Fibroblast of upper back skin (primary cell): ENCODE measurements at places on chromosomes 2 and 18.

GRCh38 chr2:95287336-95287735 lies 9.8 kb upstream of the KCNIP3 start:
- no peak for DNase-seq

DNA sequence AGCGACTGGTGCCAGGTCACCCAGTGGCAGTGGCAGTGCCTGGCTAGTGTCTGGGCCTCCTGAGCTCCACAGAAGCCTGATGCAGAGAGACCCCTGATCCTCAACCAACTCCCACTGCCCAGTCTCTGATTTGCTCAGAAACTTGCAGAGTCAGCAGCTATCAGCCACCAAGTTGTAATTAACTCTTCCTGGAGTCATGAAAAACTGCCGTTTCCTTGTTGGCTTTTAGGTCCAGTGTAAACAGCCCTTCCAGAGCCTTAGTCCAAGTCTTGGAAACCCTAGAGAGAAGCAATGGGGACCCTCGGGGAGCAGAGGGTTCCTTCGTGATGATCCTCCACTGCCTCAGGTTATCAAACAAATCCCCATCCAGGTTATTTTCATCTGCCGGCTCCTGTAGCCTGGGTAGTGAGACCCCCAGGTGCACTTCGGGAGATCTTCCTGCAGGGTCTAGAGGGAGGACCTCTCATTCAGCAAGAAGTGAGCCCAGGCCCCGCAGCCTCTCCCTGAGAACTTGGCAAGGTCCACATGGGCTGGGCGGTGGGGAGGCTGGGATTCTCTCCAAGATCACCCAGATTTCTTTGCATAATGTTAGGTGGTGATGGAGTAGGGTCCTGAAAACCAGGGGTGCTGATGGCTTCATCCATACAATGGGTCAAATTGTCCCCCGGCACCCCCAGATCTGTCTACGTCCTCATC lies 137.7 kb upstream of the HDAC4 start:
- DNase-seq: no peak

- DNase-seq: no peak
These were observed 292.1 kb downstream of the PTGR3 start for GRCh38 chr18:74916773-74917393.

- no peak for DNase-seq
These were observed 3.4 kb downstream of the GAREM2 start for GRCh38 chr2:26176279-26176615.

- DNase-seq: no peak
These were observed 78.5 kb downstream of the SPHKAP start for GRCh38 chr2:228102949-228103348.

GRCh38 chr2:216942016-216942415 lies 82.2 kb upstream of the TNP1 start:
- DNase-seq: no peak

- no peak for DNase-seq
These were observed 13.7 kb downstream of the PDCD1 start for GRCh38 chr2:241844831-241845578.

DNA sequence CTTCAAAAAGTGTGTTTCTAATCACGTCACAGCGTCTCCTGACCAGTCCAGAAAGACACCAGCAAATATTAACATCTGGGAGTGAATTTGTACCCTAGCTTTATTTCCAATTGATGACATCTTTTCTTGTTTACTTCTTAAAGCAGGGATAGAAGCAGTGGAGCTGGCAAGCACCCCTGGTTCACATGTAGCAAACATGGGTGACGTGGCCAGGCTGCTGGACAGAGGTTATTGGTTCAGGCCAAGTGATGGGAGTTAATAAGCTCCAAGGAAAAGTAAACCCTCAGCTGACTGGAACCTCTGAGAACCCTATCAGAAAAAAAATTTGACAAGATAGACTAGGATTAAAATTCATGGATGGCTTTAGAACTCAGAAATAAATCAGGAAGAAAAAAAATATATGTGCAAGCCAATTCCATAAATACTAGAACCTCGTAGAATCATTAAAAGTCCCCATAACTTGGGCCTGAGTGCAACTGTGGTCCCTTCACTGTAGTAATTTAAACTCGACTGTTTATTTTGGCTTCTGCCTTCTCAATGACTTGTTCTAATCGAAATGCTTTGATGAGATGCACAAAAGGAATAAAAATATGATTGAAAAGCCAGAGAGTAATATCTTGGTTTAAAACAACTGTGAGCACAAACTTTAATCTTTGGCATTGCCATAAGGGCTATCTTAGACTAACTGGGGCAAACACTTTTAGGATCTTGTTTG lies 121.5 kb upstream of the CTAGE1 start:
- DNase-seq: no peak

DNA sequence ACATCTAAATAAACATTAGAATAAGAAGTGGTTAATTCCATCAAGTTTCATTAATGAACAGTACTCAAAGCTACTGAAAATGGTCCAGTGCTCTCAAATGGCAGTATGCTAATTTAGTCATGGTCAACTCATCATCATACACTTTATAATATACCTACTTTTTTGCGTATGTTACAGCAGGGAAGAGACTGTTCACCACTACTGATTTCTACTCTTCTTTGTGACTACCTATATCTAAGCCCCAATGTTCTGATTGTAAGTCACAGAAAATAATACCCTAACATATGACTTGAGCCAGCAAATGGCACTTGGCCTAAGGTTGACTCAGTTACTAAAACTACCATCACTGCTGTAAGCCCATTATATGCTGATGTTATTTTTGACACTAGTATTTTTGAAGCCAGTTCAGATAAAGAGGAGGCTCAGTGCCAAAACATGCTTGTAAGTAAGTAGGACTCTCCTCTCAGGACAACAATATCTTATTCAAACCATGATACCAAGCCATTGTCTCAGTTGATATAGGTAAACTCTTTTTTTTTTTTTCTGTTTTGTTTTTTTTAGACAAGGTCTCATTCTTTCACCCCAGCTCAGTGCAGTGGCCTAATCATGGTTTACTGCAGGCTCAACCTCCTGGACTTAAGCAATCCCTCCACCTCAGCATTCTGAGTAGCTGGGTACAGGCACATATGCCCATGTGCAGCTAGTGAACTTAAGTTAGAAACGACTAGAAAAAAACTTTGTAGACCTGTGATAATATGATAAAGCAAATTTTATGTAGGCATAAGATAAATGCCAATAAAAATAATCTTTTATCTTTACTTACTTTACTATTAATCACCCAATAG lies 266.9 kb downstream of the ZNF385B start:
- DNase-seq: no peak

DNA sequence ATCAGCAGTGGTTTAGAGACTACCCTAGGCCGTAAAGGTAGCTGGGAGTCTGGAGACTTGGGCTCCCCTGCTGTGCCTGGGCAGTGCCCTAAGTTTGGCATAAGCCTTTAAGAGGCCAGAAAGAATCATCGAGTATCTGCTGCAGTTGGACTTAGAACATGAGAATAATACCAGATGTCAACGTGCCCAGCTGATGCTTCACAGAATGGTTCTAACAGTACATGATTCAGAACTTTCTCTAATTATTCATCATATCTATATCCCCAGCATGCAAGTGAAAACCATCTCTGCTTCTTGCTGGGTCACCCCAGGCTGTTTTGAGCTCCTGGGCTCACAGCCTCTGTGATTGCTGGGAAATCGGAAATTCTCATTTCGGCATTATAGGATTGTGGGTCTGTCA lies 118.1 kb downstream of the NCK2 start:
- DNase-seq: peak; percentile 19

GRCh38 chr18:25518716-25519053 lies 166.7 kb upstream of the ZNF521 start:
- DNase-seq: no peak

DNA sequence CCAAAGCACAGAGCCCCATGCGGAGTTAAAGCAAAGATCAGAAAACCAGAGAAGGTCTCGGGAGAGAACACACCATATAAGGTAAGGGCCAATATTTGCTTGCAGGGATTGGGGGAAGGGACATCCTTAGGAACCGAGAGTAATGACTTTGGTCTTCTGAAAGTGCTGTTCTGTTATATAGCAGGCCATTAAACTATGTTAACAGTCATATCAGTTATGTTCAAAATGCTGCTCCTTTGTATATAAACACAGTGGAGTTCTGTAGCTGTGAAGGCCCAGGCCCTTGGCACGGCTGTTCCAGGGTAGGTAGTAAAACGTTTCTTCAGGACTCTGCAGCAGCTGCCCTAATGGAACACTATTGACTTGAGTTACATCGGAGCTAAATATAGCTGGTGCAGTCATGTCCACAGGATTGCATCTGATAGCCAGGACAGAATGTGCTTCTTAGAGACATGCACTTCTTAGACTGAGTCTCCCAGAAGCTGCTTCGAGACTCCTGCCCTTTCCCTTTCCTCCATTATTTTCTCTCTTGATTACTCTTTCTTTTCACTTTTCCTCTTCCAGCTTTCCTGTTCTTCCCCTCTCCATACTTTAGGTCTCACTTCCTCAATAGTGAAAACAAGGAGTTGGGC lies 122.4 kb downstream of the SETBP1 start:
- peak; percentile 64 for DNase-seq

DNA sequence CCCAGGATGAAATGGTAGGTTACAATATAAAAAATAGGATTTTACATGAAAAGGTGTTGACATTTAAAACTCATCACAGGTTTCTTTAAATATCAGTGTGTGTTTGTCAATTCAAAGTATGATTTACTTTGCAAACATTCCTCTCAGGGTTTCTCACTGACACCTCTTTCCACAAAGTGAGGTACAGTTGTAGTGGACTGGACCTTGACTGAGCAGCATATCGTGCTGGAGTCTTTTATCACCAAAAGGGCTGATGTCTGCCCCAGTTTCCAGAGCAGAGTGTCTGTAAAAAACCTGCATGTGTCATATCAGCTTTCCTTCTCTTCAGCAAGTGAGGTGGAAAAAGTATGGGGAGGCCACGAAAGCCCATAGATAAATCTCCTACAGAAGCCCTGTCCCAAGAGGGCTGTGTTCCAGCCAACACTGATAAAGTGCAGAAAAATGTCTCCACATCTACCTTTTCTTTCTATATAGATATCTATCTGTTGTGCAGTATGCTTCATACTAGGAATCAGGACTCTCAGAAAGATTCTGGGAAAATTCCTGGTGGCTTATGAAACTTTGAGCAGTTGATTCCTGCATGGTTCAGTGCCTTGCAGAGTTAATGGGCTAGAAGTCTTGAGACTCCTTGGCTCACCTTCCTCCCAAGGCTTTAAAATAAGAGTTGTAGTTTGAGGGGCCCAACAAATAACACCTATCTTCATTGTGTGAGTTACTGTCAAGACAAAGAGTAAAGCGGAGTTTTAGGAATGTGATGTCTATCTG lies 6.9 kb downstream of the ACYP2 start:
- peak; percentile 10 for DNase-seq

DNA sequence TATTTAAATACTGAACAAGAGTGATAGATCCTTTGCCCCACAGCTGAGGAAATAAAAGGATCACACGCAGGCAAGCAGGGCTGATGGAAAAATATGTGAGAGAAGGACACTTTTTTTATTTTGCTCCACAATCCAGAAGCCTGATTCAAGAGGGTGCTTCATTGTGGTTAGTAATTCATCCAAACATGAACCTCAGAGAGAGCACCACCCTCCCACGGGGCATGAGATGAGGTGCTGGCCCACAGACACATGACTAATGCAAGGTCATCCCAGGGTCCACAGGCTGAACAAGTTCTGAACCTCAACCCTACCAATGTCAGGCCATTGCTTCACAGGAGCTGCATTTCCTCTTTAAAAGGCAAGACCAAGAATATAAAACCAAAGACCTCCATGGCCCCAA lies 239.6 kb downstream of the MREG start:
- peak; percentile 93 for DNase-seq

GRCh38 chr2:85066874-85067351 lies 66.3 kb upstream of the TCF7L1 start:
- peak; percentile 81 for DNase-seq

DNA sequence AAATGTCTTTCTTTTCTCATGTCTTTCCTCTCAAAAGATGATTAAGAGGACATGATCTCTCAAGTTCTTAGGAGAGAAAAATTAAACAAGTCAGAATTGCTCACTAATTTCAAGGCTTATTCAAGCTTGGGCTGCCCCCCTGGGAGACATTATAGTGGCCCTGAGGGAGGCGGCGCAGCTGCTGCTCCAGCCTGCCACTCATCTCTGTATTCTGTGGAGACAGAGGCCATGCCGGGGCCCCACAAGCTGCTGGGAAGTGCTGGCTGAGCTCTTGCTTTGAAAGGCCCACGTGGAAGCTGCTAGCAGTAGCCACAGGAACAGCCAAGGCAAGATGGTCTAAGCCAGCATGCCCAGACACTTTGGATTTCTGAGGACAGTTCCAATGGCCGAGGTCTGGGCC lies 267.4 kb downstream of the LNPK start:
- DNase-seq: no peak
